KBM-7 (cell line): ENCODE measurements at places on chromosomes 3 and 15.

DNA sequence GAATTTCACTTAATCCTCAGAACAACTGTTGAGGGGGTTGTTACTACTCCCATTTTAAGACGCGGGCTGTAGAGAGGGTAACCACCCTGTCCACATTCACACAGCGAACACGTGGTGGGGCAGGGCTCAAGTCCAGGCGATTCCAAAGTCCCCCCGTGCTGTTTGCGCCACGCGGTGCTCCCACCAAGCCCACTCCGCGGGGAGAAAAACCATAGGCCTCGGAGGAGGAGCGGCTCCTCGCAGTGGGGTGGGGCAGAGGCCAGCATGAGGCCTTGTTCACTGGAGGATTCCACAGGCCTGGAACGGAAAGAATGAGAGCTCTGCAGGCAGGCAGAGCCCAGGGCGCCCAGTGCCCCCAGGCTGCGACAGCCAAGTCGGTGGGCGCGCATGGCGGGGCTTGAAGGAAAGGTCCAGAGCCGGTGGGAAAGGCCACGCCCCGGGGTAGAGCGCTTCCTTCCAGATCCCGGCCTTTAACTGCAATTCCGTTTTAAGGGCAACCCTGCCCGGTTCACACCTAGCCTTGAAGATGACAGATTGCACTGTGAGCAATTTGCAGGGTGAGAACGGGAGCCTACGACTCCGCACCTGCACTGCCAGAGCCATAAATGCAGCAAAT is 161.8 kb upstream of the TBL1XR1 start:
- DNase-seq = peak; percentile 68

DNA sequence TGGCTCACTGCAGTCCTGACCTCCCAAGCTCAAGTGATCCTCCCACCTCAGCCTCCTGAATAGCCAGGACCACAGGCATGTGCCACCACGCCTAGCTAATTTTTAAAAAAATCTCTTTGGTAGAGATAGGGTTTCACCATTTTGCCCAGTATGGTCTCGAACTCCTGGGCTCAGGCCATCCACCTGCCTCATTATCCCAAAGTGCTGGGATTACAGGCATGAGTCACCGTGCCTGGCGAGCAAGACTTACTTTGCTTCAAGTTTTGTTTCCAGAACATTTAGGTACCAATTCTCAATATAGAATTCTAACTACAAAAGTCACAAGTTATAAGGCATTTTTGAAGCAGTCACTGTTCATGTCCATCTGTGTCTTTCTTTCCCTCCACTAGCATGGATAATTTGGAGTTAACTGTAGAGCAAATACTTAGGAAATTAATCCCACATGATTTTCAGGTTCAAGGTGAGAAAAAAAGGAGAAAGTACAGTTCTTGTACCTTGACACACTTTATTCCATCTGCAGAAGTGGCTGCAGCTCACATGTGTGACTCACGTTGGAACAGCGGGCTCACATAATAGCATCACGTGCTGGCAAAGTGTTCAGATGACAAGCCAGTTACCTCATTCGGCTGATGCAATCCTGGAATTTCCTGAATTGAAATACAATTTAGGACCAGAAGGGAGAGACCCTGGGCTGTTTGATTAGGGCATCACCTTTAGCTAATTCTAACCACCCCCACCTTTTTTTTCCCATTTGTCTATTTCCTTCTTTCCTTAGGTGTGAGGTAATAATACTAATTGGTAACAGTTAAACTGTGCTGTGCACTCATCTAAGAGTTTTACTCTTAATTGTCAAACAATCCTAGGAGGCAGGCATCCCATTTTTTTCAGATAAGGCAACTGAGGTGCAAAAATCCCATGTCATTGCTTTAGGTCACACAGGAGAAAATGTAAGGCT is 46.9 kb upstream of the NEDD4 start:
- peak; percentile 16 for DNase-seq

DNA sequence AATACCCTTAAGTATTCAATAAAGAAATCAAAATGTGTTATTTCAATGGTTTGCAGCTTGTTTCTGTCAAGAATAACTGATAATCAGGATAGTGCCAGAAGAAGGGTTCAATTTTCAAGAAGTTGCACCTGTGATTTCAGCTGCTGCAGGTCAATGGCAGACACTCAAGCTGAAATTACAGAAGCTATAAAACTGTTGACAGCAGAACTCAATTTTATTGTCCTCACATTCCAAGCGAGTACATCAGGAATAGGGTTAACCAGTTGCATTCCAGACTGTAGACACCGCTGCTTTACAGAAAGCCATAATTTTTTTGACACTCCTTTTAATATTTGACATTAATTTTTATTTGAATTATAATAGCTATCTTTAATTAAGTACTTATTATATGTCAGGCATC is 364.1 kb downstream of the CGGBP1 start:
- DNase-seq = no peak

GRCh38 chr15:90880381-90881145 is 3.7 kb upstream of the FES start:
- DNase-seq = no peak

DNA sequence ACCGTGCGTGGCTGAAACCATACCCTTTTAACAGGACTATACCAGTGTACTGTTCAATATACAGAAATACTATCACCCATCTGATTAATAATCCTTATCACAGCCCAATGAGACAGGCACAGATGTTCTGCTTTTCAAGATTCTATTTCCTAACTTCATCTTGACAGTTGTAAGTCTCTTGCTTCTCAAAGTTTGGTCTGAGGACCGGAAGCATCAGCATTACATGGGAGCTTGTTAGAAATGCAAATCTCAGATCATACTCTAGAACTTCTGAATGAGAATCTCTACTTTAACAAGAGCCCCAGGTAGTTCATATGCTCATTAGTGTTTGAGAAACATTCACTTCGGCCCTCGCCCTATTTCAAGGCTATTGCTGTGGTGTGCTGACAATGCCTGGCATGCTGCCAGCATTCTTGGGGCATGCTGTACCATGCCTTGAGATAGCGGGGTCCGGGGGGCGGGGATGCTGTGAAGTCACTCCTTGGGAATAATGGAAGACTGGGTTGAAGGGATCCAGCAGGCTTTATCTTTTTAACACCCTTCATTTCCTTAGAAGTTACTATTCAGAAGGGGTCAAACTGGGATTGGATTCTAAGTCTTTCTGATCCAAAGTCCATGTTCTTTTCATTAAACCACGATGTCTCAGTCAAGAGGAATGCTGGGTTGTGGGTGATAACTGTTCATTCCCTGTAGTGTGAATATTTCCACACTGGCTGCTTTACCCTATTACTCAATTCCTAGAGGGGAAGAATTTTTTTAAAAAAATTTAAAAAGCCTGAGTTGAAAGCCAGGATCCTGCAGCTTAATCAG is 194.7 kb downstream of the LPP start:
- DNase-seq = no peak

DNA sequence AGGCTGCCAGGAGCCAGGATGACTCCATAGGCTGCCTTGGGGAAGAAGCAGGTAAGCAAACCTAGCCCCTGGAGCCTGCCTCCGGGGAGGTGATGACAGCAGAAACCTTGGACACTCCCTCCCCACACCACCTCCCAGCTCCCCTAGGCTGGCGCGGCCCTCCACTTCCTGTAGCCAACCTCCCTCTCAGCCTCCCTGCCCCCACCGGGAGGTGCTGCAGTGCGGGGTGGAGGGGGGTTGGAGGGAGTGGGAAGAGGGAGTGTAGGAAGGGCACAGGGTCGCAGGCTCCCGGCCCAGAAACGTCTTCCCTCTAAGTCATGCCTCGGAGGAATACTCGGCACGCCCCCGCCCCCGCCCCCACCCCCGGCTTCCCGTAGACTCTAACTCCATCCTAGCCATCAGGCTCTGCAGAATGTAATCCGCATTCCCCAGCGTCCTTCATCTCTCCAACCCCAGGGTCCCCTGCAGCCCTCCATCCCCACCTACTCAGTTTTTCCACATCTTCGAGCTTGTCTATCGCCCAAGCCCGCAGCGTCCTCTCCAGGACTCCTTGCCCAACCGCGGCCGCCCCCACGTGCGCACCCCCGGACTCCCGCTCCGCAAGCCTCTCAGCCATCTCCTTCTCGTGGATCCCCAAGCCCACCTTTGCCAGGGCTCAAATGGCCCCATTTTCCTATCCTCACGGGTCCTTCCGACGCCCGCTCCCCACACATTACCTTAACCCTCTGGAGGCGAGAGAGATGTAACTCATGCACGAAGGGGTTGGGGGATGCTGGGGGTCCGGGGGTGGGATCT is 528 bp downstream of the LPCAT4 start:
- peak; percentile 79 for DNase-seq

GRCh38 chr3:196339493-196340254 is 1.5 kb upstream of the TM4SF19 start:
- DNase-seq = no peak

DNA sequence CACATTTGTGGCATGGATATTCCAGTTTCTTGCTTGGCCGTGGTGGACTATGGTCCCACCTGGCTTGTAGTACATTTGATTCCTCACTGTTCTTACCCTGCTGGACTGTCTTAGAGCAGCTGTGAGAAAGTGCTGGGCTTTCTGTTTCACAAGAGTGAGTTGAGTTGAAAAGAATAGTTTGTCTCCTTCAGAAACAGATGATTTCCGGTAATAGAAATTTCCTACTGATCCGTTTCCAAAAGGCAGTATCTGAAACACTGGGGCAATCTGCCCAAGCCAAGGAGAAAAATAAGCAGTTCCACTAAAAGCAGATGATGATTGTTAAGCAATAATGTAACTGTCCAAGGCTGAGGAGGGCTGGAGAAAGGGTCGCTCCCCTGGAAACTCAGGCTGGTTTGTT is 96.0 kb downstream of the SUCLG2 start:
- DNase-seq = no peak

- no peak for DNase-seq
Measured at GRCh38 chr15:62748196-62748595, 294.4 kb upstream of the TPM1 start.

DNA sequence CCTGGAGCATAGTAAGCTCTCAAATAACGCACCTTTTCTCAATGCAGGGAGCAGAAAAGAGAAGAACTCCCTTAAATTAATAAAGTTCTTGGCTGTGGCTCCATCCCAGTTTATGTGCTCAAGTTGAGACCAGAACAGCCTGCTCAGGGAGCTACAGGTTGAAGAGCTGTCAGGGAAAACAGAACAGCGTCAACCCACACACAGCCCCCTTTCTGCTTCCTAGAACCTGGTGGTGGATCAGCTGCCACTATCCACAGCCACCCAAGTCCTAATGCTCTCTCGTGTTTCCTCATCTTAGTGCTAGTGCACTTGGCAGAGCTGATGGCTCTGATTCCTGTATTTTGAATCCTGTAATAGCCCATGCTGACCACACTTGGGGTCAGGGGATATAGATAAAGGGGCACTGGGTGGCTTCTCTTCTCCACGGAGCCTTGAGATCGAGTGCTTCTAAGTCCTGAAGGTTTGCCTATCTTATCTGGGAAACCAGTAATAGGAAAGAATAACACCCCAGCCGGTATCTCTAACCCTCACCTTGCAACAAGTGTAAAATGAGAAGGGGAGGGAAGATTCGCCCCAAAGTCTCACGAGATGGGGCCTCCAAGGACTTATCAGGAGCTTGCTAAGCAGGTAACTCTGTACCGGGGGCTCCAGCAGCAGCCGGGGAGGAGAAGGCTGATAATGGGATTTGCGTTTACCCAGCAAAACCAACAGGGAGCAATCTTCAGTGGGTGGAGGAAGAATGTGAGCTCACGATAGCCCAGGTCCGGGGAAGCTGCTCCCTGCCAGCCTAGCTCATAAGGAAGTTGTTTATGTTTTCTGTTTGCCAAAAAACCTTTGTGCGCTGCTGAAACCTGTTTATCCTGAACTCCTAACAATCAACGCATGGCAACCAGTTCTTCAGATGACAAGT is 136.2 kb upstream of the ICE2 start:
- DNase-seq = no peak

DNA sequence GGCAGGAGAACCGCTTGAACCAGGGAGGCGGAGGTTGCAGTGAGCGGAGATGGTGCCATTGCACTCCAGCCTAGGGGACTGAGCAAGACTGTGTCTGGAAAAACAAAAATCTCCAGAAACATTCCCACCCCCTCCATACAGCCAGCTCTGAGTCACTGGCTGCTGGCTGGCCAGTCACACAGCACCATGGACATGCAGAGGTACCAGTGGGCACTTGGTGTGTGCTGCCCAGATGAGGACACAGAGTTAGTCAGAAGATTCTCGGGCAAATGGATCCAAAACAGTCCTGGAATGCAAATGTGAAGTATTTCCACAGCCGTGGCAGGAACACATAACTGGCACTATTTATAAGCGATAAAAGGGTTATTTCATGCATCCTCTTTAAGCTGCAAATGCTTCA is 44.6 kb downstream of the BDH1 start:
- DNase-seq = no peak

- no peak for DNase-seq
Measured at GRCh38 chr3:32919920-32920319, 31.5 kb upstream of the CCR4 start.

GRCh38 chr3:118765636-118766305 is 268.9 kb downstream of the IGSF11 start:
- DNase-seq = no peak

DNA sequence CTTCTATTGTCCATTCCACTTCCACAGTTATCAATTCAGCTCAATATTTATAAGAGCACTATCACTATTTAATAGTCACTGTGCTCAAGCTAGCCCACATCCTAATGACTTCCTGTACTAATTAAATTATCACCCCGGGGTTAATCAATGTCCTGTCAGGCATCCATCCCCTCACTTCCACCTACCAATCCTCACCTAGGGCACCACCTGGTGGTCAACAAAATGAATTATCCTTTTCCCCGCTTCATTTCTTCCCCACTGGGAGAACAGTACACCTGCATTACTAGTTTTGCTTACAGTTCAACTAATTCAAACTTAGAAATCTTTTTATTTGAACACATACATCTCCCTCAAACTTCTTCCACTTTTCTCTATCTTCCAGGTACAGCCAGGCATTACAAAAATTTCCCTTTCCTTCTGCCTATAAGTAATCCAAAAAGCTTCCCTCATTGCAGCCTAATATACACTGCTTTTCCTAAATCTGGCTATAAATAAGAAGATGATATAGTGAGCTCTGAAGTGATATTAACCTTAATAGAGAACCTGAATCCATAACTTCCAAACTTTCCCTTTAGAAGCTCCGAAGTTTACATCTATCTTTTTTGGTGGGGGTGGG is 68.5 kb downstream of the TMCC1 start:
- peak; percentile 65 for DNase-seq

DNA sequence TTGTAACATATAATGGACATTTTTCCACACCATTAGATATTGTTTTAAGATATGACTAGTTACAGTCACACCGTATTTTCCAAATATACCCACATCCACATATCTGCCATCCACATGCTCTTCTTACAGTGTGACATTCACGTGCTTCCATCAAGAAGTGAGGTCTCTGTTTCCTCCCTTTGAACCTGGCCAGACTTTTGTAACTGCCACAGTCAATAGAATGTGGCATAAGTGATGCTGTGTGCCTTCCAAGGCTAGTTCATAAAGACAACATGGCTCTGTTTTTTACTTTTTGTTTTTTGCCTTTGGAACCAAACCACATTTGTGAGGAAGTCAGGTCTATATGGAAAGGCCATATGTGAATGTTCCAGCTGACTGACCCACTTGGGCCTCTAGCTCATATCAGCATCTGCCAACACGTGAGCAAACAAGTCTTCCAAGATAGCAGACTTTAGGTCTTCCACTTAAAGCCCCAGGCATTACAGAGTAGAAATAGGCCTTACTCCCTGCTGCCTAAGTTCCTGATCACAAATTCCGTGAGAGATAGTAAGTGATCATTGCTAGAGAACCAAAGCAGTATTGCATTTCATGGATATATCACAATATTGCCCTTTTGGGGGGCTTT is 27.1 kb downstream of the EIF1B start:
- DNase-seq = no peak

GRCh38 chr3:31687020-31687802 is 154.5 kb downstream of the STT3B start:
- no peak for DNase-seq

- no peak for DNase-seq
Measured at GRCh38 chr3:183629546-183630301, 5.7 kb upstream of the KLHL24 start.
